ENCODE measurements at places on chromosomes 11 and 22.

GRCh38 chr11:95788921-95789505 lies 569 bp downstream of the FAM76B start:
- peak; percentile 51 for DNase-seq

- no peak for DNase-seq
Observed at GRCh38 chr11:6402561-6402981, 12.3 kb downstream of the SMPD1 start.

DNA sequence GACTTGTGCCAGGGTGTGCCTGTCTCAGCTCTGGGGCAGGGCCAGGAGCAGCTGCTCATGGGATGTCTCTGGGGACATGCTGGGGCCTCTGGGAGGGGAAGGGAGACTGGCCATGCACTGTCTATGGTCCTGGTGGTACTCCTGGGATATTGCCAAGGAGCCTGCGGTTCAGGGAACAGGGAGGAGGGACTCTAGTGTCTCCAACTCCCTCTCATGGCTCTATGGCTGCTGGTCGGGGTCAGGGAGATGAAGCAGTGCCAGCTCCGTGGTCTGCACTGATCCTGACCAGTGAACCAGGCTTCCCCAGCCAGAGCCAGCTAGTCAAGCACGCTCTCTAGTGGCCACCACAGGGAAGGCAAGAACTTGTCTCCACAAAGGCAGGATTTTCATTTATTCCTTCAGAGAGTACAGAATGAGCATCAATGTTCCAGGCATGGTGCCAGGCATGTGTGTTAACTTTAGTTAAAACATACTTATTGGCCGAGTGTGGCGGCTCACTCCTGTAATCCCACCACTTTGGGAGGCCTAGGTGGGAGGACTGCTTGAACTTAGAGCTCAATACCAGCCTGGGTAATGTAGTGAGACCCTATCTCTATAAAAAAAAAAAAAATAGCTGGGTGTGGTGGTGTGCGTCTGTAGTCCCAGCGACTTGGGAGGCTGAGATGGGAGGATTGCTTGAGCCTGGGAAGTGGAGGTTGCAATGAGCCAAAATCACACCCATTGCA lies 2.5 kb upstream of the BEST1 start:
- peak; percentile 81 for DNase-seq

GRCh38 chr22:31497148-31497938 lies 1.0 kb downstream of the SFI1 start:
- DNase-seq, result no peak

GRCh38 chr11:102539567-102539966 lies 9.0 kb upstream of the MMP7 start:
- DNase-seq, result no peak

DNA sequence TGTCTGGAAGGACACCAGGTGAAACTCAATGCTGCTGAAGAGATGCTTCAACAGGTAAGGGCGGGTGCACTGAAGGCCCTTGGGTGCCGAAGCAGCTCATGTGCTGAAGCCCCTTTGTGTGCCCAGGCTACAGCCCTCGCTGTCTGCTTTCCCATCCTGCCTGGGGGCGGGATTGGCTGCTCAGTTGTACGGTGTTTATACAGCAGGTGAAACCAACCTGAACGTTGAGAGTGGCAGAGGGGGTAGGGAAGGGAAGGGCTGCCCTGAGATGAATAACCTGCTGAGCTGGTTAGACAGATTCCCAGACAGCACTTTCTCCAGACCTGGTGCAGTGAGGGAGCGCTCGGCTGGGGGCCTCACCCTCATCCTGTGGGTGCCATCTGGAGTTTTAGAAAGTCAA lies 75.7 kb downstream of the CYB5R2 start:
- no peak for DNase-seq

- DNase-seq, result no peak
Observed at GRCh38 chr11:72009156-72009555, 10.4 kb downstream of the IL18BP start.

- DNase-seq, result peak; percentile 57
Observed at GRCh38 chr11:47270331-47271271, 668 bp downstream of the MADD start.

DNA sequence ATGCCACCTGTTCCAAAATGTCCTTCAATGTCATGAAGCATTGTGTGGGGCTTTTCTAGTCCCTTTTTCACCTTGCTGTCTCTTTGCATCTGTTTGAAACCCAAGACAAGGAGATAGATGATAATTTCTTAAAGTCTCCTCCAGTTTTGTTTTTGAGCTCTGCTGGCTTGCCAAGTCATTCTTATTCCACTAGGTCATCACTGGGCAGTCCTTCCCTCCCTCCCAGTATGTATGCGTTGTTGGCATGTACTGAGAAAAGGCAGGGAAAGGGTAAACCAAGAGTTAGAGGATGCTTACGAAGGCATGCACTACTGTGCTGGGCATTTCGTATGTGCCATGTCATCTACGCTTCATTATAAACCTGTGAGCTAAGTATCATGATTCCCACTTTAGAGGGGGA lies 78.6 kb downstream of the PARVA start:
- DNase-seq, result peak; percentile 70

DNA sequence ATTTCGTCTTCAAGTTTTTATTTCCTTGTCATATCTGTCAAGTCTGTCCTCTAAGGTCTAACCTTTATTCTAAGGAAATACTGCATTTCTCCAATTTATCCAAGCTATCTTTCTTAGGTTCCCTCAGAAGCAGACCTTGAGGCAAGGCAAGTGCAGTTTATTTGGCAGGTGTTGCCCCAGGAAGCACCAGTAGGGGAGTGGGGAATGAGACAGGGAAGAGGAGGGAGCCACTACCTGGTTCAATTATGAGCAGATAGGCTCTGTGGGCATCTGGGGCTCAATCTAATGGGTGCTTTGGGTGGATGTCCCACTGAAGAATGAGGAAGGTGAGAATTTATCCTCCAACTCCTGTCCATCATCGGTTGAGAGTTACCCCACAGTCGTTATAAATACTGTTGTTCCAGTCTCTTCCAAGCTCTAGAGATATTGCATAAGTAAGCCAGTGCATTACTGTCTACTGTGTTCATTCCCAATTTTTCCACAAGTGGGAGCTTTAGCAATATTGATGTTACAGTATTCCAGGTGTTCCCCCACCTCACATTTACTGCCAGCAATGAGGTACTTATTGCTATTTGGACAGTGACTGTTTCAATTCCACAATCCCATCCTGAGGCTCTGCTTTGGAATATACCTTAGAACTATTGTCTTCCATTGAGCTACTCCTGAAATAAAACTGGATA lies 154.9 kb upstream of the CEP126 start:
- peak; percentile 13 for DNase-seq

DNA sequence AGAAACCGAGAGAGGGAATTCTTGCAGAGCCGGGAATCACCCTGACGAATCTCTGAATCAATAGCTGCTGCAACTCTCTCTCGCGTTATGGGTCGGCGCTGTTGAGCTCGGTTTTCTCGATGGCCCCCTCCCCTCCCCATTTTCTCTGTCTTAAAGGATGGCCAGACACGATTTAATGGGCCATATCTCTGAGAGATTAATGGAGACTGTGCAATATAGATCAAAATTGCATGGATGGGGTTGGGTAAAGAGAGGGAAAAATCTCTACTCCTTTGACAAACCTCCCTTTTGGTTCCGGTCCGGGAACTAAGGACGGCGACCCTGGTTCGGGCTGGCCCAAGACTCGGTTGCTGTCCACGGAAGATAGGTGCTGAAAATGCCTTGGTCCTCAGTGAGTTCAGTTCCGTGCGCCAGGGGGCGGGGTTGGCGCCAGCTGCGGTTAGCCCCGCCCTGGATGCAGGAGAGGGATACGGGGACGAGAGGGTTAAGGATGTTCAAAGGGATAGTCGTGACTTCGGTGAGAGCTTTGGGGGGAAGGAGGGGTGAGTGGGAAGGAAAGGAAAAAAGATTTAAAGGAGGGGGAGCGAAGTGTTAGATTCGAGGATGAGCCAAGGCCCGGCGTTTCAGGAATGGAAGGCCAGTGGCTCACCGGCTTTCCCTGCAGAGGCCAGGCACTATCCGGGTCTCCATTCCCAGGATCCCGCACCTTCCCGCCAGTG lies 103.6 kb upstream of the HSD17B12 start:
- peak; percentile 48 for DNase-seq

GRCh38 chr11:83764643-83765042 lies 478.5 kb upstream of the CCDC90B start:
- no peak for DNase-seq

GRCh38 chr11:27912916-27913315 lies 195.0 kb downstream of the KIF18A start:
- DNase-seq, result peak; percentile 83

GRCh38 chr11:9210224-9210921 lies 54.8 kb downstream of the DENND5A start:
- no peak for DNase-seq

DNA sequence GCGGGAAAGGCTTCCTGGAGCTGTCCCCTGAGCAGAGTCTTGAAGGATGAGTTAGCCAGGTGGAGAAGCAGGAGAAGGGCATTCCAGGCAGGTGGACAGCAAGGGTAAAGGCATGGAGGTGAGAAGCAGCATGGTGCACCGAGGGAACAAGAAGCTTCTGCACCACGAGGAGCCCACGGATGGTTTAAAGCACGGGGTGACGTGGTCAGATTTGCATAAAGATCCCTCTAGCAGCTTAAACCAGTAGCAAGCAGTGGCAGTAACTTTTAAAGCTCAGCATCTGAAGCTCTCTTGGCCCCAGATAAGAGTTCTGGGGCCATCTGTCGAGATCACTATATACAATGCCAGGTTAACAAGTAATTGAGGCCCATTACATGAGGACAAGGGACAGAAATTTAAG lies 36.8 kb downstream of the SERPINH1 start:
- DNase-seq, result no peak

- DNase-seq, result no peak
Observed at GRCh38 chr11:121515335-121515671, 62.5 kb upstream of the SORL1-AS1 start.

GRCh38 chr11:9253086-9253485 lies 12.1 kb downstream of the DENND5A start:
- no peak for DNase-seq

GRCh38 chr22:35629406-35630216 lies 12.5 kb upstream of the MB start:
- DNase-seq, result peak; percentile 98

- DNase-seq, result no peak
Observed at GRCh38 chr11:69239641-69240040, 54.3 kb upstream of the MYEOV start.

DNA sequence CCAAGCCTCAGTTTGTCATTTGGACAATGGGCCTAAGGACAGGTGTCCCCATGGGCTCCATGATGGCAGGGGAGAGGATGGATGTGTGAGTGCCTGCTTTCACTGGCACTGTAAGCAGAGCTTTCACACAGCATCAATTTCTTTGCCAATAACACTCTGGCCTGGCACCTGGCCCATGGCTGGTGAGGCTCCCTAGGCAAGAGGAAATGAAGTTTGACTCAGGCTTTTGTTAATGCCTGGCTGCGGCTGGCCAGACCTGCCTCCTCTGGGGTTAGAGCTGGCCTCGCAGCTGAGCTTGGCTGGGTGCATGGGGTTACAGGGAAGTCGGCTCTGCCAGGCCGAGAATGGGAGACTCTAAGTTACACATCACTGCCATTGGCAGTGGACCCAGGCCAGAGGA lies 30.0 kb upstream of the SEZ6L start:
- DNase-seq, result no peak

DNA sequence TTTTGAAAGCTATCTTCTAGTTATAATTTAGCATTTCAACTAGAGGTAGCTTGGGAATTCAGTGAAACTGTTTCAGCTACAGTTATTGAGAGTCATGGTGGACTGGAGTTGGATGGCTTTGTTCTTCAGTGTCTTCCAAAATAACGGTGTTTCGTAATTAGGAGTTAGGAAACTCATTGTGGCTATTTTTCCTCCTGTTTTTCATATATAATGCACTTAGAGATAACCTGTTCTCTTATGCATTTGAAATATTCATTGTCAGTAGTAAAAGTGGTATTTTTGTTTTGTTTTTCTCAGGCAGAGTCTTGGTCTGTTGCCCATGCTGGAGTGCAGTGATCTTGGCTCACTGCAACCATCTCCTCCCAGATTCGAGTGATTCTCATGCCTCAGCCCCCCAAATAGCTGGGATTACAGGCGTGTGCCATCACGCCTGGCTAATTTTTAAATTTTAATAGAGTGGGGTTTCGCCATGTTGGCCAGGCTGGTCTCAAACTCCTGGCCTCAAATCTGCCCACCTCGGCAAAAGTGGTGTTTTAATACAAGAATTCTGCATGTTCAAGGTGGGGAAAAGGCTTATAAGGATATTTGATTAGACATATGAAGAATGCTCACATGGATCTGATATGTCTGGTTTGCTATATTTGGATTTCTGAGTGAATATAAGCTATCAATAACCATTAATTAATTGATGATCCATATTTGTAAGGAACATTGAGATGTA lies 12.7 kb downstream of the PDHX start:
- no peak for DNase-seq

DNA sequence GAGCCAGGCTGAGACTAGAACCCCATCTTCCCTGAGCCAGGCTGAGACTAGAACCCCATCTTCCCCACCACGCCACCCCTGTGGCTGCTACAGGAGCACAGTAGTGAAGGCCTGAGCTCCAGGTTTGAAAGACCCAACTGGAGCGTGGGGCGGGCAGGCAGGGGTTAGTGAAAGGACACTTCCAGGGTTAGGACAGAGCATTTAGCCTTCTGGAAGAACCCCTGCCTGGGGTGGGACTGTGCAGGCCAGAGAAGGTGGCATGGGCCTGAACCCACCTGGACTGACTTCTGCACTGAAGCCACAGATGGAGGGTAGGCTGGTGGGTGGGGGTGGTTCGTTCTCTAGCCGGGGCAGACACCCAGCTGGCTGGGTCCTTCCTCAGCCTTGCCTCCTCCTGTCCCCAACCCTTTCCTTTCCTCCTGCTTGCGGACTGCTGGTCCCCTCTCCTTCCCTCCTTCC lies 24.1 kb downstream of the SUN2 start:
- no peak for DNase-seq

DNA sequence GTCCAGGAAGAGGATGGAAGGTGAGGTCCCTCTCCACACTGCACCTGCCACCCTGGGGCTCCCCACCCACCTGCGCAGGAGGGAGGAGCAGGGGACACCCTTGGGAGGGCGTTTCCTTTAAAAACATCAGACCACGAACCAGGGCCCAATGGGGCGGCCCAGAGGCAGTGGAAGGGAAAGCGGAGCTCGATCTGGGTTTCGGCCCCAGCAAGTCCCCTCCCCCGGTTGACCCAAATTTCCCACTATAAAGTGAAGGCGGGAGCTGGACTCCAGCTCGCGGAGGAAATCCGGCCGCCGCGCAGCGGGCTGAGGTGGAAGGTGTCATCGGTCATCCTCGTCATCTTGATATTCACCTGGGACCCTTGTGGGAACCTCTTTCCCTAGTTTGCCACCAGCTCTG lies 99.3 kb downstream of the WNT7B start:
- DNase-seq, result no peak

DNA sequence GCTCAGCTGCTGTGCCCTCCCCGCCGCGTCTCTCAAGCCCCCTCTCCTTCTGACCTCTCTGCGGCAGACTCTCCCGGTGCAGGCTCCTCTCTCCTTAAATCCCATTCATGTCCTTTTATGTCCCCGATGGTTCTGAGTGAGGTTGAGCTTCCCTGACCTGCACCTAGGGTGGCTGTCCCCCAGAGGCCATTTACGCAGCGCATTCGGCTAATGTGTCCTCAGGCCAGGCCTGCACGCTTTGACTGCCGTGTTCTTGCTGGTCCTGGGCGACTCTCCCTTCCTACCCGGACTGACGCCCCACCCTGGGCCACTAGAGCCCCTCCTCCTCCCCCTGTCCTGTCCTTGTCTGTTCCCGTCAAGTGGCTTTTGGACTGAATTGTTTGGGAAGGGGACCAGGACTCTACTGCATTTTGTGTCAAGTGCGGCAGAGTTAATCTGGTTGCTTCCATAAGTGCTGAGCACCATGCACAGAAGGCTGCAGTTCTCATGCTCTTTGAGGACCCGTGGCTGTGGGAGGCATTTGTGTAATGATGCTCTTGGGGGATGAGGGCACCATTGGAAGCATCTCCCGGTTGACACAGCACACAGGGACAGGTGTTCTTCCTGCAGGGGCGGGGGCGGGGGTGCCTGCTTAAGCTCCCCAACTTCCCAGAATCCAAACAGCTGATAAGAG lies 37.1 kb downstream of the IGHMBP2 start:
- DNase-seq, result no peak

Data from HCEC 1CT (cell line).